ENCODE measurements at places on chromosomes 11 and 22.

GRCh38 chr22:42414565-42415303 is 17.5 kb downstream of the NFAM1 start:
- no peak for DNase-seq

GRCh38 chr22:46064966-46065666 is 85.2 kb upstream of the PPARA start:
- no peak for DNase-seq

DNA sequence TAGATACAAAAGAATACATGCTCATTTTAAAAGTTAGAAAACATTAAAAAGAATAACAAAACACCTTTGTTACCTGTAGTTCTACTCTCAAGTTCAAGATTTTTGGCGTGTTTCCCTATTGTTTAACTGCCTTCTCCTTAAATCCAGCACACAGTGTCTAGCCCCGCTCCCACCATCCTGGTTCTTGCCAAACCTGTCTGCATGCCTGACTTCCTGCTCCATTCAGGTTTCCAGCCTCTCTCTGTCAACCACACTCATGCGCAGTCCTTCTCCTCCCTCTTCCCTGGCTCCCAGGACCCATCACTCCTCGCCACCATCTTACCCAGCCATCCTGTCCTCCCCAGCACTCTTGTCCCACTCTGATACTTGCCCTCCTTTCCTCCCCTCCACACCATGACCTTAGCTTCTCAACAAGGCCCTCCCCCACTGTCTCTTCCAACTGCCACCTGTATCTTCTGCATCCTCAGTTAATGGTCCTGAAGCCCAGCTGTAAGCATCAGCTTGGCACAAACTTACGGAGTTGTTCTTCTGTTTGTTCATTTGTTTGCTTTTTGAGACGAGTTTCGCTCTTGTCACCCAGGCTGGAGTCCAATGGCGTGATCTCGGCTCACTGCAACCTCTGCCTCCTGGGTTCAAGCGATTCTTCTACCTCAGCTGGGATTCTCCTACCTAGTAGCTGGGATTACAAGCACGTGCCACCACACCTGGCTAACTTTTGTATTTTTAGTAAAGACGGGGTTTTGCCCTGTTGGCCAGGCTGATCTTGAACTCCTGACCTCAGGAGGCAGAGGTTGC is 7.5 kb upstream of the MYH9 start:
- no peak for DNase-seq

- DNase-seq, result peak; percentile 42
Measured at GRCh38 chr11:70176940-70177689, 26.0 kb upstream of the FADD start.

DNA sequence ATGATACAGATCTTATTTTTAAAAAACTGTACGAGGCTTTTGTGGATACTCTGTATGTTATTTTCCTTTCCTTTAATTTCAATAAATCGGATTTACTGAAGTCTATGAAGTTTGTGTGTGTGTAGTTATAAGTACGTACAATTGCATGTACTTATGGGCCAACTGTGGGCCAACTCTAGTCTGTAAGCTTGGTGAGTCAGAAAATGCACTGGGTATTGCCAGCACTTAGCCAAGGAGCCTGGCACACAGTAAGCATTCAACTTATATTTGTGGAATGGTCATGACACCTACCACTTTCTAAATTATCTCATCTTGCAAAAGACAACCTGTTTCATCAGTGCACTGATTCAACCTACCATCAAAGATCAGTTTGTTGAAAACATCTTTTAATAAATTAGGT is 32.6 kb downstream of the THAP12 start:
- no peak for DNase-seq

DNA sequence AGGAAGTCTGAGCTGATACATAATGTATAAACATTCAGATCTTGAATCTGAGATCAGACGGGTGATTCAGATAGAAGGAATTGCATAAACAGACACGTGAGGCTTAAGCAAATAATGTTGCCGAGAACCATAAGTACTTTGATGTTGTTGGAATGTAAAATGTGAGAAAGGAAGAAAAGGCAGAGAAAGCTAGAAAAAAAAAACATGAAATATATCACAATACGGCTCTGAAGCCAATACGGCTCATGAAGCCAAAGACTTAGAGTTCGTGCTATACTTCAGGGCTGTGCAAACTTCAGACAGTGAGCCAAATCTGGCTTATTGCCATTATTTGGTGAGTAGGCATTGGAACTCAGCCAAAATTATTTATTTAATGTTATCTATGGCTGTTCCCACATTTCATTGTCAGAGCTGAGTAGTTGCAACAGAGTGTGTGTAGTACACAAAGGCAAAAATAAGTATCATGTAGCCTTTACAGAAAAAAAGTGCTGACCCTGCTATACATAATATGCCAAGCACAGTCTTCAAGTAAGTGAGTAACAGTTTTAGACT is 673.3 kb downstream of the CNTN5 start:
- DNase-seq, result no peak

- peak; percentile 77 for DNase-seq
Measured at GRCh38 chr11:8099291-8099899, 18.4 kb downstream of the TUB start.

- no peak for DNase-seq
Measured at GRCh38 chr11:114145166-114145775, 85.8 kb downstream of the ZBTB16 start.

GRCh38 chr11:118615976-118616371 is 8.6 kb downstream of the PHLDB1 start:
- DNase-seq, result no peak

DNA sequence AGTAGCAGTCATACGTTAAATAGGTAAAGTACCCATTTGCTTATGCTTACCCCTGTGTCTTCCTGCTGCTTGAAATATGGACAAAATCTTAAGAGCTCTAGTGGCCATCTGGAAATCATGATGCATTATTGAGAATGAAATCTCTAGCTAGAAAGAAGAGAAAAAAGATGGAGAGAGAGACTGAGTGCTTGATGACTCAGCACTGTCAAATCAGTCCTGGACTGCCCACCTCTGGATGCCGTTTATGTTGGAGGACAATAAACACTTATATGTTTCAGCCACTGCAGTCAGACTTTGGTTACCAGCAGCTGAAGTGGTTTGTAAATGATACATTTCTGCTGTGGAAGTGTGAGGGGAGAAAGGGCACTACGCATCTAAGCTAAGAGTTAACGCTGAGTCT is 3.6 kb downstream of the OR8B4 start:
- DNase-seq, result no peak

GRCh38 chr22:23396362-23397007 is 183.6 kb downstream of the IGLL1 start:
- no peak for DNase-seq

- DNase-seq, result no peak
Measured at GRCh38 chr11:64276653-64277431, 7.6 kb downstream of the BAD start.

GRCh38 chr11:90822996-90823395 is 600.1 kb upstream of the CHORDC1 start:
- DNase-seq, result no peak

- DNase-seq, result no peak
Measured at GRCh38 chr11:20162824-20163782, 2.8 kb upstream of the DBX1 start.

DNA sequence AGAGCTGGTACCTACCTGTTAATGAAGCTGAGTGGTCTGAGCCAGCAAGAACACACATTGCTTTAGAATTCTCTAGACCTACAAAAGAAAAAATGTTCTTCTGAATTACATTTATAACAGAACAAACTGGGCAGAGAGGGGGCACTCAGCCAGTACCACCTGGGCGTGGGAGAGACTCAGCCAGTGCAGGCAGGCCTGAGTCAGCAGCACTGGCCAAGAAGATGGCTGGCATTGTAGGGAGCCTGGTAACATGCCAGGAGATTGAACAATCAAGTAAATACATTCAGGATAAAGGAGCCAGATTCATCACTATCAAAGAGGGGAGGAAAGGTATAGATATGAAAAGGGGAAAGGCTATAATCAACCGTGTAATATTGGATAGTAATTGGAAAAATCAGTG is 19.9 kb downstream of the SERGEF start:
- DNase-seq, result no peak

GRCh38 chr11:79330651-79331050 is 110.2 kb downstream of the TENM4 start:
- no peak for DNase-seq

- DNase-seq, result no peak
Measured at GRCh38 chr11:134036492-134037045, 32.3 kb upstream of the JAM3 start.

DNA sequence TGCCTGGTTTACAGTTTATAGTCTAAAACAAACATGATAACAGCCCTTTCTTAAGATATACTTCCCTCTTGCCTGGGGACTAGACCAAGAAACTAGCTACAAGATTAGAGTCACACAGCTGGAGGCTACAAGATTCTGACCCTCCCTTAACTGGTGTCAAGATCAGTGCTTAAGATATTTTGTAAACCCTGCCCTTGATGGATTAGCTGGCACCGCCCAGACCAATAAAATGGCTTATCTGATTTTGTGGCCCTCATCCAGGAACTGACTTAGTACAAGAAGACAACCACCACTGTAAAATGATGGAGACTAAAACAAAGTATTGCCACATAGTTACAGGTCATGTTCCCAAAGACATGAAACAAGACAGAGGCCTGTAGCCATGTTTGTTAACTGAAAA is 53.4 kb downstream of the FAM181B start:
- no peak for DNase-seq

- DNase-seq, result no peak
Measured at GRCh38 chr11:34988294-34989255, 72.2 kb downstream of the PDHX start.

GRCh38 chr11:129538323-129538722 is 162.7 kb downstream of the BARX2 start:
- DNase-seq, result no peak

DNA sequence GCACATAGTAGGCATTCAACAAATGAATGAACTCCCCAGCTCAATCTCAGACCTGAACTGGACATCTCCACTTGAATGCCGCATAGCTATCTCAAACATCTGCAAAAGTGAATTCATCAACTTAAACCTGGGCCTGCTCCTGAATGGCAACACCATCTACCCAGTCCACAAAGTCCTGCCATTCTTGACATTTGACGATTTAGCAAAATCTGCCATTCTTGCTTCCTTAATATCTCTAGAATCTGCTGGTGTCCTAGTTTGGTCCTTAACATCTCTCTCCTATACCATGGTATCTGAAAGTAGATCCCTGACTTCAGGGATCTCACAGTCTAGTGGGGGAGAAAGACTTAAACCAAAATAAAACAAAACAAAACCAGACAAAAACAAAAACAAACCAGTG is 12.4 kb upstream of the HPX start:
- DNase-seq, result no peak

- no peak for DNase-seq
Measured at GRCh38 chr11:76385903-76386302, 4.8 kb downstream of the GVQW3 start.

GRCh38 chr11:46381819-46382645 is 563 bp downstream of the MDK start:
- no peak for DNase-seq

DNA sequence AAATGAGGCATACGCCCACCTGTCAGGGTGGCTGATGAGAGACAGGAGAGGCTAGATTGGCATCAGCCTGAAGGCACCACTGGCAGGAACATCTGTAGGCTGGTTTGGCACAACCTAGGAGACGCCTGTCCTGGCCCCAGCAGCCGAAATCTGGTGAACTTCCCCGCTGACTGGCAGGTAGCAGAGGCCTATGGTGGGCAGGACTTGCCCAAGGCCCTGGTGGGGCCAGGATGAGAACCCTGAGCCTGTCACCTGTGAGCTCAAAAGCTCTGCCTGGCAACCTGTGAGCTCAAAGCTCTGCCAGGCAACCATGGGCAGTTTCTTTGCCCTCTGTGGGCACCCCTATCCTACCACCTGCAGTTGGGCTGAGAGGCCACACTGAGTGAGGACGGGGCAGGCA is 2.5 kb downstream of the DERL3 start:
- DNase-seq, result no peak

- no peak for DNase-seq
Measured at GRCh38 chr11:55324500-55324899, 18.5 kb upstream of the OR4A16 start.

GRCh38 chr11:64687643-64688533 is 35.1 kb downstream of the NRXN2 start:
- DNase-seq, result no peak

DNA sequence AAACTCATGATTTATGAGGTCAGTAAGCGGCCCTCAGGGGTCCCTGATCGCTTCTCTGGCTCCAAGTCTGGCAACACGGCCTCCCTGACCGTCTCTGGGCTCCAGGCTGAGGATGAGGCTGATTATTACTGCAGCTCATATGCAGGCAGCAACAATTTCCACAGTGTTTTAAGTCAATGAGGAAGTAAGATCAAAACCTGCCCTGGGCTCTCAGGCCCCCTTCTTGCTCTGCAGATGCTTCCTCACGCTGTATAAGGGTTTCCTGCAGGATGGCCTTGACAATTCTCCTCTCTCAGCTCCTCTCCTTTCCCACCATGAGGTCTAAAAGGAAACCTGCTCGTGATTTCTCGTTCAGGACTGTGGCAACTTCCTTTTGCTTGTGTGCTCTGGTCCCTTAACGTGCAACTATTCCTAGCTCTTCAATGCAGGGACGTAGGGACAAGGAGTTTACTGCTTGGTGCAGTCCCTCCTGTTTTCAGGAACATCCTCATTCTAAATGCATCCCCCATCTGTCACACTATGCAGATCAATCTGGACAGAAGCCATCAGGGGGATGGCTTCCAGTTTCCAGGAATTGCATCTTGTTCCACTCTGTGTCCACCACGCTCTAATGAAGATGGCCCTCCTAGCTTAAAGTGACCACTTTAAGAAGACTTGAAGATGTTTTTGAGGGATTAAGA is 64.3 kb upstream of the IGLL5 start:
- no peak for DNase-seq

GRCh38 chr11:66557733-66558326 is 10.6 kb downstream of the CTSF start:
- DNase-seq, result no peak

- DNase-seq, result no peak
Measured at GRCh38 chr11:70705930-70706329, 307.6 kb downstream of the CTTN start.

DNA sequence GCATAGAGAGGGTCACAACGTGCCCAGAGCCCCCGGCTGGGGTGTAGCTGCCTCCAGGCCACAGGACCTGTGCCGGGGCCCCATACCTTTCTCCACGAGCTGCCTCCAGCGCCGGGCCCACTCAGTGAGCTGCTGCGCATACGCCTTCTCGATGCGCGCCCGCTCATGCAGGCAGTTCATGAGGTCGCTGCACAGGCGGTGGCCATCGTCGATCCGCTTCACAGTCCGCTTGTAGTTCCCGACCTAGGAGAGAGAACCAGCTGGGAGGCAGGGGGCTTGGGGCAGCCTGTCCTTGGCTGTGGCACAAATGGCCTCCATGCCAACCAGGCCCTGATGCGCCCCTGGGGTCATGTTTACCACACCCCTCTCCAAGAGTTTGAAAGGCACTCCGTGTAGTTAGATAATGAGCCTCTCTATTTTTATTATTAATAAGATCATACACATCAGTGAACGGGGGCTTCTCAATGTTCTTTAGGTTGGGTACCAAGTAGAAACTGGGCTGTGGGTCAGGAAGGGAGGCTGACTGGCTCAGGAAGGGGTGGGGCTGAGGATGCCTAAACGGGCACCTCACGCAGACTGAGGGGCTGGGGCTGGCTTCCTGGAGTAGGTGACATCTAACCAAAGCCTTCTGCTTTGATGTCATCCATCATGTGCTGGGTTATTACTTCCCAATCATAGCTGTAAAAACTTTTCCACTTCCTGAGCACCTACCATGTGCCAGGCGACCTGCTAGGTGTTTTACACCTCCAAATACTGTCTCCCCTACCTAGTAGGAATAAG is 36.5 kb upstream of the ARFGAP3 start:
- DNase-seq, result no peak

GRCh38 chr11:129894278-129895125 is 876 bp downstream of the NFRKB start:
- DNase-seq, result no peak

- no peak for DNase-seq
Measured at GRCh38 chr11:3129591-3130268, 35.4 kb downstream of the OSBPL5 start.
